ENCODE measurements at places on chromosomes 2 and 18.

DNA sequence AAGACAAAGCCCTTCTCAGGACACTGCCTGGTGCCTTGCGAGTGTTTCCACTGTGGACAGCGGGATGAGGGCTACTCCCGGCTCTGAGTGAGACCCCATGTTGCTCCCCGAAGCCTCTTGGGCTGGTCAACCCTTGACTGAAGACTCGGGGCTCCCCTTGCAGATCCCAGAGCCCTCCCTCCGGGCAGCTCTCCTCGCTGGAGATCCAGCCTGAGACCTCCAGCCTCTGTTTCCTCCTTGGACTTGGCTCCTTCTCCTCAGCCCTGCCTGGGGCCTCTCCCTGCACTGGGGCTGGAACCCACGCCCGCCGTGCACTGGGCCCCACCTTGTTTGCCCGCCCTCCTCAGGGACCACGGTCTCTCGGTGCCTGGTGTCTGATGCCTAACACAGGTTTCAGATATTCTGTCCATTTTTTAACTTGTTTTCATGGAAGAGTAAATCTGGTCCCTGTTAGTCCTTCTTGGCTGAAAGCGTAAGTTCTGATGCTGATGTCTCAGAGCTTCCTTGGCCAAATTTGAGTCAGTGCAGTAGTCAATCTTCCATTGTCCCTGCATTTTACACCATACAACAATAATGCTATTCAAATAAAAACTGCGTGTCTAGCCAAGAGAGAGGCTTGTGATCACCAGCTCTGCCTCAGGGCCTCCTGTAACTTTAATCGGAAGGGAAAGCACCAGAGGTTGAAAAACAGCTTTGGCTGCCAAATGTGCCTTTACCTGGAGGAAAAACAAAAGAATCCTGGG lies 139.3 kb upstream of the CTDP1 start:
- DNase-seq = no peak

GRCh38 chr18:58221060-58221725 lies 177.2 kb downstream of the NEDD4L start:
- DNase-seq = no peak

DNA sequence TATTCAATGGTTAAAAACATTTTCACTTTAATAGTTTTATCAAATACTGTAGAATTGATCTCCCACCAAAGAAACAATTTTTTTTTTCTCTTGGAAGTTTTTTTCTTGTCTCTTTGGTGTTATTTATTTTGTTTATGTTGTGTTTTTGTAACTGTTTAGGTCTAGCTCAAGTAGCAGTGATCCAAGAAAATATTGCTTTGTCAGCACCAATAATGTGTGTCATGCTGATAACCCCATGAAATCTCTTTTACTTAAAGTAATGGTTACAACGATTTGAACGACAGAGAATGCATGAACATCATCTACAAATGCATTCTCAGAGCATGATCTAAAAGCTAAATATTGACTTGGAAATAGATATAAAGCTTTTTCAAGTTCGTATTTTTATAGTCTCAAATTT lies 122.9 kb downstream of the DOK6 start:
- no peak for DNase-seq

- peak; percentile 67 for DNase-seq
These were observed 118.7 kb downstream of the ZFP36L2 start for GRCh38 chr2:43107679-43108078.

DNA sequence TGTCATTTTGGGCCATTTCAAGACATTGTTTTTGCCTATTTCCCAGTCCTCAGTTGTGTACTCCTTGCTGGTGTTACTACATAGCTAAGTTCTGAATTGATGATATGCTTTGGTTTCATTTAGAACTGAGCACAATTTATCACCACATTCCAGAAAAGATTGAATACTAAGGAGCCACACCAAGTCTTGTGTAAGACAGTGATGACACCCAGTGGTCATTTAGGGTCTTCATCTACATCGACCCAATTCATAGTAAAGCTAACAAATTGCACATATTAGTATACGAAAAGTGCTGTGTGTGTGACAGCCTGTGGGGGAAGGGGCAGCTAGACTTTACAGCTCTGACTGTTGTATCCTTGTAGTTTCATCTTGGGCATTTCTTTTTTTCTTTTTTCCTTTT lies 10.9 kb upstream of the DLX2 start:
- no peak for DNase-seq

- DNase-seq = no peak
These were observed 166.5 kb upstream of the SPOPL start for GRCh38 chr2:138335036-138335435.

DNA sequence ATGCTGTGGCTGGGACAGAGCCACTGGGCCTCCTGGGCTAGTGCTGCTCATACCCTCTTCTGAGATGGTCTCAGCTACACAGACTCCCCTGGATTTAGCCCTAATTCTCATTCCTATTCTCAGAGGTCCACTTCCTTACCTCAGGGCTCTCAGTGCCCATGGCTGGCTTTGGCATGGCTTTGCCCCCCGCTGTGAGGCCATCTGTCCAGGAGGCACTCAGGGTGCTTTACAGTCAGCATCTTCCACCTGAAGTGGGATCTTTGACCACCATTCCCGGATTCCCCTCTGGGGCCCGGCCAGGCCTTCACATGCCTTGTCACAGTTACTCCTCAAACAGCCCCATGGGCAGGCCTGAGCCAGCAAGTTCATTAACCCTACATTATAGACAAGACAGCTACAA lies 161.8 kb downstream of the CELF4 start:
- no peak for DNase-seq

DNA sequence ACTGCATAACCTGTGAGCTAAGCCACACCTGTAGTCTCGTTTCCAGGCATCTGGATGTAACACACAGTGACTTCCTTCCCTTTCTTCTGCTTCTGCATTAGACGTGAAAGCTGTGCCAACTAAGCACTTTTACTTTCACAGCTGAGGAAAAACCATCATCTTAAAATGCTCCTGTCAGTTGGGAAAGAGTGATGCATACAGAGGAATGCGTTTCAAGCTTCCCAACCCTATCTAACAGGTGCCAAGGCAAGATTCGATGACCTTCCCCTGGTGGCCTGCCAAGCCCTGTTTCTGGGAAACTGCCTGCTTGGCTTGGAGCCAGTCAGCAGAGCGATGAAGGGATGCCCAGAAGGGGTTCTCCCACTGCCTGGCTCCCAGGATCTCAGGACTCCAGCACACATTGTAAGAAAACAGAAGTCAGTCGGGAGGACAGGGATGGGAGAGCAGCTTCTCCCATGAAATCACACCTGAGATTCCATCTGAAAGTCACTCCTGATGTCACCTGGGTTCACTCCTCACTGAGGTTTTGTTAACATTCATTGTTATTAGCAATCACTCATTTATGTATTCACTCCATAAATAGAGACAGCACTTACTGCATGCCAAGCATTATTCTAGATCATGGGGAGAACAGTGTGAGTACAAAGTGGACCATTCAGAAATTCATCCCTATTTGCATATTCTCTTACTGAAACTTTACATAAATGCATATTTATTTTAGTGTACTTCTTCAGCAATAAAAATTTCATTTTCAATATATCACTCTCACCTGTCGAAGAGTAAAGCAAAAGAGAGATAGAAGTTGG lies 64.1 kb downstream of the DTNA start:
- no peak for DNase-seq

GRCh38 chr2:170362871-170363631 lies 185.1 kb downstream of the MYO3B start:
- DNase-seq = no peak

DNA sequence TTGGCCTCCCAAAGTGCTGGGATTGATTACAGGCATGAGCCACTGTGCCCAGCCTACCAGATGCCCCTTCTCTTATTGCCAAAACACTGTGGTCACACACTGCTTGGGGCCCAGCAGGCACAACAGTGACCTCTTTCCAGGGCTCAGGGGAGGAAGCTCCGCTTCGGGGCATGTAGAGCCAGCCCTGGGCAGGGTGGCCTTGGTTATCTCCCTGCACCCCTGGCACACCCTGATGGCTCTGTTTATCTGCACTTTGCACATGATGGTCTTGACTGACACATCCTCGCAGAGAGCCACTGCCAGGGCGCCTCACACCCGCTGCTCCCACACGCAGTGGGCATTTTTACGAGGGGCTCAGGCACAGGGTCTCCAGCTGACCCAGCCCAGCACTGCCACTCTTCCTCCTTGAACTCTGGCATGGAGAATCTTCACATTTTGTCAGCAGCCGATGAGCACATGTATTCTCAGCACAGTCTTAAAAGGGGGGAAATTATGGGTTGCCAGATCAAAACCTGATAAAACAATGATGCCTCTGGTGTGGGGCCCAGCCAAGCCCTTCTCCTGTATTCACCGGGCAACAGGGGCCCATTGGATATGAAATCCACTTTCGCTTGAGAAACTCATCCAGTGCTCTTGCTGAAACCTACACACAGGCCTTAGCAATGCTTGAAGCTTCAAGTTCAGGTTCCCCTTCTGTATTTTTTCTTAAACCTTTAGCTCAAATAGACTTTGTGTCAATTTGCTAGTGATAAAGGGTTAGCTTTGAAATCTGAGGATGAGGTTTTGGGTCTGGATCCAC lies 5.9 kb downstream of the GYPC start:
- DNase-seq = no peak

GRCh38 chr2:37412231-37412630 lies 67.8 kb downstream of the QPCT start:
- no peak for DNase-seq

DNA sequence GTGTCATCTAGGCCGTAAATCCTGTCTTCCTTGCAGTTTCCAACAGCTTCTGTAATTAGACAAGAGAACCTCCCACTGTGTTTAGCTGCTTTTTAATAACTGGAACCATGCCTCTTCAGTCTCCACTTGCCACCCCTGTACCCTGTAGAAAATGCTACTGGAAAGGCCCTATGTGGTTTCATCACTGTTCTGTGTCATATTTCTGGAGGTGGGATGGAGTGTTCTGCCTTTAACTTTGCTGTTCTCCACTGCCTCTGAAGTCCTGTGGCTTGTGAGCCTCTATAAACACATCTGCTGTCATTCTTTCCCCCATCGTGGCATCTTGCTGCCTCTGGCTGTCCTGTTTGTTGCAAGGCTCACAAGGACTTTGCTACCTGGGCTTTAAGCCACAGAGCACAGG lies 17.9 kb downstream of the MGAT5 start:
- DNase-seq = no peak

DNA sequence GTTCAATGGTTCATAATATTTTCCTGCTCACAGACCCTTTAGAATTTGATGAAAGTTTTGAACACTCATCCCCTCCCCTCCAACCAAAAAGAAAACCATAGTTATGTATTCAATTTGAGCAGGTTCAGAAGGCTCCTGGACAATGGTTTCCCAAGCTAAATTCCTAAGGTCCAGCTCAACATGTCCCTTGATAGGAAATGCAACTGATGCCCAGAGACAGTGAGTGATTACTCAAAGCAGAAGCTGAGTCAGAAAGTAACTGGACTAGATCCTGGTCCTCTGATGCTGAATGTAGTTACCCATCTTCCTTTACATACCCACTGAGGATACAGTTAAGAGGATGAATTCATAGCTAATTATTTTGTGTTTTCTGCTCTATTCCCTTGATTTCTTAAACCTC lies 218.9 kb upstream of the NCKAP5 start:
- no peak for DNase-seq

DNA sequence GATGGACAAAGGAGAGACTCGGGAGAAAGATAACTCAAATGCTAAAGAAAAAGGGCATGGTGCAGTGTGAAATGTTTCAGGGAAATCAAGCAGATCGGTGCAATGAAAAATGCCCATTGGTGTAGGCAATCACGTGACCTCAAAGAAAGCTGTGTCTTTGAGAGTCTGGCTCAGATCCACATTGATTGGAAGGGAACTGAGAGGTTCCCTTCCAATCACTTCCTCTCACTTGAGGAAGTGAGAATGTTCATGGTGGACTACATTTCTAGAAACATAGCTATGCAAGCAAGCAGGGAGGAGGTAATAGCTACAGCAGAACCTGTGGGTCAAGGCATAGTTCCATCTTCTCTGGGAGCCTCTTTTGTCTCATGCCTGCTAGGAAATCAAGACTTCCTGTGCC lies 187.4 kb downstream of the LPIN1 start:
- peak; percentile 17 for DNase-seq

DNA sequence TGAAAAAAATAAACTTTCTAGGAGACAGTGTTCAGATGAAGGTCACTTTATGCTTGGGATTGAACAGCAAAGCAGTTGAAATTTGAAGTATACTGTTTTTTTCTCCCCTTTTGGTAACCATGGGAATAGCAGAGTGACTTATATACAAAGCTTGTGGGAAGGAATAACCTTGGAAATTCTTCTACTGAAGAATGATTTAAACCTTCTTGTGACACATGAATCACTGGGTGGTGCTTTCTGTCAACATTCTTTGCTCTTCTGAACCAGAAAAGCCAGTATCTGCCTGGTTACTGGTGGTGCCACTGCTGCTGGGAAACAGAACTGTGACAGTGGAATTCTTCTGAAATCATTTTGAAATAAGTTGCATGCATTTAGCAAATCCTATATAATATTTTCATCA lies 39.4 kb upstream of the RND3 start:
- no peak for DNase-seq

GRCh38 chr18:67484458-67484857 lies 32.1 kb downstream of the DSEL start:
- DNase-seq = no peak

DNA sequence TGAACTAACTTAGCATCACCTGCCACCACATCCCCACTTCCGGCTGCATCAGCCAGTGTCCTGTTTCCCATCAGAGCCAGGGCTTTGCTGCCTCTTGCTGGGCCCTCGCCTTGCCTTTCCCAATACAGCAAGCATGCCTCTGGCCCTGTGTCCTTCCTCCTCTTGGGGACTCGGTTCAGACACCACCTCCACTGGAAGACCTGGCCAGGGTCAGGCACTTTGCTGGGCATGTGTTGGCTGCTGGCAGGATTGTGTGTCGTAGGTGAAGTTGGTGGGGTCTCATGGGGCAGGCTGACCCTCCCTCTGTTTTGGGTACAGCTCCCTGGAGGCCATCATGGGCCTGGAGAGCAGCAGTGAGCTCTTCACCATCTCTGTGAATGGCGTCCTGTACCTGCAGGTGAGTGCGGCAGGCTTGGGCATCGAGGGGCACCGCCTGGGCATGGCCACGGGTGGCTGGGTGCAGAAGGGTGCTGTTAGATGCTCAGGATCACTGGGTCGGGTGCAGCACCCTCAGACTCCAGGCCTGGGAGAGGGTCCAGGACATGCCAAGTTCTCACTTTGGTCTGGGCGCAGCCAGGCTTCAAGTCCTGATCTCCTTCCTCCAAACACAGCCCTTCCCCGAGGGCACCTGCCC lies 6.6 kb downstream of the ERFE start:
- DNase-seq = no peak

- DNase-seq = no peak
These were observed 340.1 kb downstream of the ARHGAP15 start for GRCh38 chr2:143469323-143469722.

GRCh38 chr2:120461092-120461491 lies 115.2 kb downstream of the INHBB start:
- no peak for DNase-seq

DNA sequence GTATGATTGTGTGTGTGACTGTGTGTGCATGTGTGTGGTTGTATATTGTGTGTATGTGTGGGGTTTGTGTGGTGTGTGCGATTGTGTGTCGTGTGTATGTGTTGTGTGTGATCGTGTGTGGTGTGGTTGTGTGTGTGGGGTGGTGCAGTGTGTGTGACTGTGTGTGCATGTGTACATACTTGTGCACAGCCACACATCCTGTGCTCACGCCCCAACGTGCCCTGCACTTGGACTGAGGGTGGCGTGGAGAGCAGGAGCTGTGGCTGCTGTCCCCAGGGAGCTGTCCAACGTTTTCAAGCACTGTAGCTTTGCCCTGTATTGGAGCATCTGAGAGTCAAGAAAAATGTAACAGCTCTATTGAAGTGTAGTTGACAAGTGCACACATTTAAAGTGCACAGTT lies 243.2 kb upstream of the HDAC4 start:
- no peak for DNase-seq
